Activated CD4-positive, CD25-positive, alpha-beta regulatory T cell (primary cell): ENCODE measurements at places on chromosomes 4 and X.

- DNase-seq: no peak
Measured at GRCh38 chr4:100790836-100791615, 273.2 kb upstream of the EMCN start.

GRCh38 chrX:65690057-65690855 is 22.8 kb downstream of the MSN start:
- DNase-seq: no peak

DNA sequence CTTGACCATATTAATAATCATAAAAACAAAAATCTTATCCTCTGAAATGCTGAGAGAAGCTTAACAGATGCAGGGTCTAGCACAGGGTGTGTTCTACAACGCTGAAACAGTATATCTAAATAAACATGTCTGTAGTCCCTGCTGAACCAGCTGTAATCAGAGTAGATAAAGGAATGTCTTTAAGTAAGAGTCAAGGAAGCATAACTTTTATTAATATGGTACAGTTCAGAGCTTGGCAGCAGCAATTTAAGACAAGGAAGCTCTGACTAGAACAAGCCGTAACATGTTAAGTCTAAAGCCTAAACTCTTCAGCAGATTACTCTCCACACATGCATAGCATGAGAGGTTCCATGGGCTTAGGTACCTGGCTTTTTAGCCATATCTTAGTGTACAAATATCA is 36.1 kb downstream of the NFKB1 start:
- DNase-seq: no peak

DNA sequence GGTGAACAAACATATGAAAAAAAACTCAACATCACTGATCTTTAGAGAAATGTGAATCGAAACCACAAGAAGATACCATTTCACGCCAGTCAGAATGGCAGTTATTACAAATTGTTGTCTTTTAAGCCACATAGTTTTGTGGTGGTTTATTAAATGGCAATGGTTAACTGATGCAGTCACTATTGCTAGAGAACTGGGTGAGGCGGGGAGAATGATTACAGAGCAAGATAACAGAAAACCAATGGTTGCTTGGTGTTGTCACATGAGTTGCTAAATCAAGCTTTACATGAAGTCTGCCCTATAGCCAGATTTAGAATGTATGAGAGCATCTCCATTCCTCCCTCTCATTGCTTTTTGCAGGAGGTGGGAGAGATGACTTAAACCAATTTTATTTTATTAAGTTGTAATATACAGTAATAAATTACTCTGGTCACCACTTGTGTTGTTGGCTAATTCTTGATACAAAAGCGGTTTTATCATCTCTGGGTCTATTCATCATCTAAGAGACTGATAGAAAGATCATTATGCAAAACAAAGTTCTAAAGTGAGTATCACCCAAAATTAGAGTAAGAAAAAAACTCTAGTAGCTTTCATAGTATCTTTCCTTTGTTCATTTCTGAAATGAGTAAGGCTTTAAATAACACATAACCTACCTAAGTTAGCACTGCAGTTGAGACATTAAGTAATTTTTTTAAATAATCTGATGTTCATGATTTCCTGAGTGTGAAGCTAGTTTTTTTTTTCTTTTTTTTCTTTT is 859.5 kb downstream of the STIM2 start:
- no peak for DNase-seq

- no peak for DNase-seq
Measured at GRCh38 chrX:97252111-97252510, 368.4 kb downstream of the RPA4 start.

- DNase-seq: no peak
Measured at GRCh38 chr4:114052227-114052626, 72.8 kb upstream of the ARSJ start.

DNA sequence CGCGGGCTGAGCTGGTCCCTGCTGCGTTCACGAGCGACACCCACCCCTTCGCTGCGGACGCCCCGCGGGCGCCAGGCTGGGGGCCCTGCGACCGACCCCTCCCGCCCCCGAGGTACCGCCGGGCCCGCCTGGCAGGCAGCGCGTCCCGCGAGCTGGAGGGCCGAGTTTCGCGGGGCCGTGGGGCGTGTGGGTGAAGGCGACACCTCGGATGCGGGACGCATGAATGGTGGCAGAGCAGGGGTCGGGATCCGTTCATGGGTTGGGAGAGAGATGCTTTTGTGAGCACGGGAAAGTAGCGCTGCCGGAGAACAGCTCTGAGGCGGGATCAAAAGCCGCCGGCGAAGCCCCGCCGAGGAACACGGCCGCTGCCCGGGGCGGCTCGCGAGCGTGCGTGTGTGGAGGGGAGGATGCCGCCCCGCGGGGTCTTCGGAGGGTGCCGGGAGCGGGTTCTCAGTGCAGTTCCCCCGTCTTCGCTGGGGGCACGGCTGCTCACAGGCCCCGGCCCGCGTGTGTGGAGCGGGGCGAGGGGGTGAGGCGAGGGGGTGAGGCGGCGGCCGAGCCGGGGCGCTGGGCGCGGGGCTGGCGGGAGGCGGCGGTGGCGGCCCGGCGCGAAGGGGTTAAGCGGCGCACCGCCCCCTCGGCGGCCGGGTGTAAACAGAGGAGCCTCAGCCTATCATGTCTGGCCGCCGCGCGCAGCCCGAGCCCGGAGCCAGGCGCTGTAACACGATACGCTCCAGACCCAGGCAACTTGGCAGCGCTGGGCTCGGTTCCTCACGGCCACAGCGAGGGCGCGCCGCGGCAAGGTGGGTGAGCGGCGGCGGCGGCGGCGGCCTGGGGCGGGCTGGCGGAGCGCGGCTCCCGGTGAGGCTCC is 205.3 kb downstream of the TENM3 start:
- DNase-seq: no peak

DNA sequence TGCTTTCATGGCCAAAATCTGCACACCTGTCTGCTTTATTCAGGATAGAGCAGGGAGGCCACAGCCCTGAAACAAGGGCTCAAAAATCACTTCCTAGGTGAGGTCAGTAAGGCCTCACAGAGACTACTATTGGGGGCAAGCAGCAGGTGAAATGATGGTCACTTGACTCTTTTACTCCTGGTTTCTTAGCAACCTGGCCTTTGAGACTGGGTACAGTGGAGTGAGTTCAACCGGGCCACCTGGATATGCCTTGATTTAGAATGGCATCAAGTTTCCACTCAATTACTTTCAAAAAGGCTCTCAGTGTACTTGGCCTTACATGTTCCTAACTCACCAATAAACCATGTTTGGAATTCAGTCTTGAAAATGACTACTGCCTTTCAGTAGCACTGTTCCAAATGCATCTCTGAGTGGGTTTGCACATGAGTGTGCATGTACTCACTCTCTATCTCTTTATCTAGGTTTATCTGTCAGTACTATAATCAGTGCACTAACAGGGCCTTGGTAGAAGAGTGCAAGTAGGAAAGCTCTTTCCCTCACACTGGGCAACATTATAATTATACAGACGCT is 388.2 kb downstream of the OPHN1 start:
- no peak for DNase-seq

DNA sequence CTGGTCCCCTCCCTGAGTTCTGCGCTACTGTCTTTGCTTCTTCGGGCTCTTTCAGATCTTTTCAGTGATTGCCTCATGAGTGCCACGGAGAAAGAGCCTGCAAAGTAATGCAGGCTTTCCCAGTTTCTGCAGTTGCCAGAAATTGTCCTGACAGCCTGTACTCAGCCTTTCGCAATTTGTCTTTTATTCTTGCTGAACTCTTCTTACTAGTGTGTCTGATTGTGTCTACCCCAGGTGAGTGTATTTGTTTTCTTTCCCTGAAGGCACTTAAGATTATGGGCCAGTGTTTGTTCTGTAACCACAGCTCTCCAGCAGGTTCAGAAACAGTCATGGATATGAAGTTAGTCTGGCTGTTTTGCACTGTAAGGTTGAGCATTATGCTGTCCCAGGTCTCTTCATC is 47.1 kb downstream of the FAM193A start:
- no peak for DNase-seq

- DNase-seq: no peak
Measured at GRCh38 chrX:118603981-118604380, 108.4 kb downstream of the DOCK11 start.

DNA sequence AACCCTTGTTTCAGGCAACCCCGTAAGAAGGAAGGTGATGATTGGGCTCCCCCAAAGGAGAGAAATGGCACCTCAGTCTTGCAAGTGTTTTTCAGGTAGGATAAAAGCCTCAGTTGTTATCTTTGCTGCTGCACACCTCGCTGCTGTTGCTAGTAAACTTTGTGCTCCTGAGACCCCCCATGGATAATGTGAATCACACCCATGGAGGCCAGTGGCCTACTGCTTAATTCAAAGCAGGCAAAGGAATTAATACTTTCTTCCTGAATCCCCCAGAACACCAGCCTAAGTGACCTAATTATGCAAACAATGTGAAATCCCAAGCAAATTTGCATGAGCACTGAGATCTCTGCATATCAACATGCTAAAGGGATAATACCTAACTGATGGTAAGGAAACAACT is 337.5 kb downstream of the GRIA2 start:
- DNase-seq: no peak

DNA sequence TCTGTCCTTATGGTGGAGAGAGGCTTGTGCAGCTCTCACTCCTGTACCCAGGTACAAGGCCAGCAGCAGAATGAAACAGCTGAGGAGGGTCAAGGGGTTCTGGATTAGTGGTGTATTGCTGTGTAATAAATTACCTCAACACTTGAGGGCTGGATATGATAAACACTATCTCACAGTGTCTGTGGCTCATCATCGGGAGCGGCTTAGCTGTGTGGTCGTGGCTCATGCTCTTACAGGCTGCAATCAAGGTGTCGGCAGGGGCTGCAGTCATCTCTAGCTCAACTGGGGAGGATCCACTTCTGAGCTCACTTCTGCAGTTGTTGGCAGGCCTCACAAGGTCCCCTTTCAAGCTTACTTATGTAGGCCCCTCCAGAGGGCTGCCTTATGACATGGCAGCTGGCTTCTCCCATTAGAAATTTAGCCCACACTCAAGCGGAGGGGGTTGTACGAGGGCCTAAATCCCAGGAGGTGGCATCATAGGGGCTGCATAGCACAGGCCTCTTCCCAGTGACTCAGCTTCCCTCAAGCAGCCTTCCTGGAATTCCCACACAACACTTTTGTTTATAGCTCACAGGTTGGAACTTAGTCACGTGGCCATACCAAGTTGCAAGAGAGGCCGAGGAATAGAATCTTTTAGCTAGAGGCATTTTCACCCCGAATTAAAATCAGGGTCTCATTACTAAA is 148.2 kb upstream of the RPS6KA3 start:
- DNase-seq: no peak

GRCh38 chrX:81208916-81209315 is 7.0 kb downstream of the SH3BGRL start:
- no peak for DNase-seq

DNA sequence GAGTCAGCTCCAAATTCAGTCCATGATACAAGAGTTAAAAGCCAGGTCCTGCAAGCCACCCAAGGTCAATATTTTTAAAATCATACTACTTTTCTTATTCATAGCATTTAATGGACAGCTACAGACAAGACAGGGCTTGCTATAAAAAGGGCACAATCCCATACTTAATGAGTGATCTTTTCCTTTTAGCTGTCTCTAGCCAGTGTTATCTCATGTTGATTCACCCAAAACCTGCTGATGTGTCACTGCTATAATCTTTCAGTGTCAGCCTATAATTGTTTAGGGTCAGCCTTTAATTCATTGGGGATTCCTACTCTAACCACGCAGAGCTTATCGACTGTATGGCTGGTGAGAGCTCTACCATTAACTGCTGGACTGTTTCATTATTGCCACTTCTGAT is 51.2 kb upstream of the HCCS start:
- no peak for DNase-seq

DNA sequence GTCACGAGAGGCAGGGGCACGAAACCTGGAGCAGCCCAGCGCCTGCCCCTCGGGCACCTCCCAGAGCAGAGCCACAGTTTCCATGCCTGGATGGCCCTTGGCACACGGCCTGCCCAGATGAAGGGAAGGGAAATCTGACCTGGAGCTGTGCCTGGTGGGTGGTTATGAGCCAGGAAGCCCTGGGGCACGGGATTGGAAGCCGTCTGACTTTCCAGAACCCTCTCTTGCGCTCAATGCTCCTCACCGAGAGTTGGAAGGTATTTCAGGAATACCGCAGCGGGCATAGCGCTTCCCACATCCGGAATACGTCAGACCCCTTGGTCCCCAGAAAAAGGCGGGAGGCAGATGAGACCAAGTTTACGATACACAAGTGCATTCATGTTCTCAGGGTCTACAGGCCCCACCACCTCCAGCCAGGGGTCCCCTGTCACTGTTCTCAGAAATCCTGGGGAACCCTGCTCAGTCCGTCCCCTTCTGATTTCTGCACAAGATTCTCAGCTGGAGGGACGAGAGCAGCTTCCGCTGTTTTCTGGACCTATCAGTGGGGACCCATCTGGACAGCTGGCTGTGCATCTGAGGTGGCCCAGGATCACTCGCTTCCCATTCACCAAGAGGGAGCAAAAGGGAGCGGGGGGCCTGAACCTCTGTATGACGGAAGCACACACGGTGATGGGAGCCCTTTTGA is 172.9 kb downstream of the AFAP1 start:
- DNase-seq: no peak

GRCh38 chr4:121339307-121339706 is 41.5 kb downstream of the QRFPR start:
- DNase-seq: no peak

DNA sequence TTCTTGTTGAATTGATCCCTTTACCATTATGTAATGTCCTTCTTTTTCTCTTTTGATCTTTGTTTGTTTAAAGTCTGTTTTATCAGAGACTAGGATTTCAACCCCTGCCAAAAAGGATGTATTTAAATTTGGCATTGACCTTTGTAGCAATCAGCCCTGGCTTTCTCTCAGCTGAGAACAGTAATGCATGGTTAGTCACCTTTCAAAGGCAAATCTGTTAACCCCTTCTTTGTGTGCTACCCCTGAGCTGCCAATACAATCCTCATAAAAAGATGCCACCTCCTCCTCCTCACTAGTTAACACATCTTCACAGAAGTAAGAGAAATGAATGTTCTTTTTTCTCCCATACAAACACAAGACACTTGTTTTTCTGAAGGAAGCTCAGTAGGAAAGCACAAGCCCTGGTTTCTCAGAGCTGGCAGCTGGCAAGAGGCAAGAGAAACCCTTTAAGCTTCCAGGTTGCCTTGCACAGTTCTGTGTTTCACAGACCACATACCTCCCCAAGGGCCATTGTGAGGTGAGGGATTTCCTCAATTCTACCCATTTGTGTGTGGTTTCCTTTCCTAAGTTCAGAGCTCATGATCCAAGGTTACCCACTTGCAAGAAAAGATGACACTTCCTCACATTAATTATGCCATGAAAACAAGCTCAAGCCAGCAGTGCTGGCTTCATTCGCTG is 122.6 kb downstream of the RCHY1 start:
- no peak for DNase-seq

GRCh38 chr4:115945026-115945425 is 831.6 kb upstream of the NDST4 start:
- DNase-seq: no peak

DNA sequence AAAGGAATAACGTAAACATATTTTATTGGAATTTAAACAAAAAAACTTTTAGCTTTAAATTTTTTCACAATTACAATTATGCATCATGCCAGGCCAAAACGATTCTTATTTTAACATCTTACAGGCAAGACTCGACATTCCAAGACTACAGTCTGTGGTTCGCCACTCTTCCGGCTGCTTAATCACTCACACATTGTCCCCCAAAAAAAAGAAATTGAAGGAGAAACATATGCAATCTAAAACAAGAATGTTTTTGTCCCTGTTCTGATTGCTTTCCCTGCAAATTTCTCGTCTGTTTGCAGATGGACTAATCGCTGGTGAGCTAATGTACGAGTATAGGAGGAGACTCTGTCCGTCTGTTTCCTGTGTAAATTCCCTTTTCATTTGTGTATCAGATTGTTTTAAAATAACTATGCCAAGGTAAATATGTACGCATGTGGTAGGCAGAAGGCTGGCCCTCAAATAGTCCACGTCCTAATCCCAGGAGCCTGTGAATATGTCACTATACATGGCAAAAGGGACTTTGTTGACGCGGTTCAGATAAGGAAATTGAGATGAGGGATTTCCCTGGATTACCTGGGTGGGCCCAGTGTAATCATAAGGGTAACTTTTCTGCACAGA is 37.7 kb upstream of the MTNR1A start:
- no peak for DNase-seq
